ENCODE measurements at places on chromosomes 5 and 9.
A peak's percentile ranks its signal among the peaks of the same experiment; 100 is the strongest.

- DNase-seq = no peak
Measured at GRCh38 chr5:1997640-1998347, 115.1 kb upstream of the IRX4 start.

- no peak for DNase-seq
Measured at GRCh38 chr5:80745490-80745889, 90.7 kb upstream of the DHFR start.

GRCh38 chr9:84141741-84142370, 161.3 kb downstream of the RMI1 start:
- DNase-seq = peak; percentile 57

DNA sequence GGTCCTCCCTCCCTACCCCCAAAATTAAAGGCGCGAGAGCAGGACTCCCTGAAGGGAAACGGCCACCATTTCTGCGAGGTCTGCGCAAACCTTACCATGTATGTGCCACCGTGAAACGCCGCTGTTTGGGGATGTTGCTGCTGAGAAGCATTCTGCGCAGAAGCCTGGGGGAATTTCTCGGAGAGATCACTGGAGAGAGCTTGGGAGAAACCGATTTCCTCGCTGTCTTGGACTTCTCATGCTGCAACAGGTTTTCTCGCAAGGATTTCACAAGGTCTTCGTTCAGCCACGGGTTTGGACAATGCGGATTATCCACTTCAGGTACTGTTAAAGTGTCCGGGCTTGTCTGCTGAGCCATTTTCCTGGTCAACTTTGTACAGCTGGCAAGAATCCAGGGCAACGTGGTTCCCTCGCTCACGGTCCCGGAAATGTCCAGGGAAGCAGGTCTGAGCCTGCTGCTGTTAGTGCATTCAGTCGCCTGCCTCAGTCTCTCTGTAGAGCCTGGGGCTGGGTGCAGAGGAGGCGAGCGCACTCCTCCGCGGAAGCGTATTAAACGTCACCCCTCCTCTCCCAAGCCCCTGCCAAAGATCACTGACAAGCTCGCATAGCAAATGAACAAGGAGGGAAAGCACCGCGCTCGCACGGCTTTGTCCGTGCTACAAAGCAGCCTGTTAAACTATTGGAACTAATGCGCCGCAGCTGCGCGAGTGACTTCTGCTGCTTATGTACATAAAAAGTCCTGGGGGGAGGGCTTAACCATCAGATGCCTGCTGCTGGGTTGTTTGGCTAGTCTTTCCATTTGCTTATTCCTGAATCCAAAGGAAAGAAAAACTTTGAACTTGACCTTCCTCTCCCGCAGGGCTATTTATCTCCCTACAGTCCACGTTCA, 125.1 kb downstream of the PDE4D start:
- DNase-seq = peak; percentile 44

- no peak for DNase-seq
Measured at GRCh38 chr5:96745844-96746531, 61.8 kb downstream of the ERAP1 start.

GRCh38 chr5:134540747-134541733, 15.6 kb downstream of the JADE2 start:
- no peak for DNase-seq

GRCh38 chr9:32289756-32290155, 94.7 kb upstream of the ACO1 start:
- no peak for DNase-seq

- DNase-seq = peak; percentile 44
Measured at GRCh38 chr9:131366761-131367401, 27.0 kb upstream of the PRRC2B start.

DNA sequence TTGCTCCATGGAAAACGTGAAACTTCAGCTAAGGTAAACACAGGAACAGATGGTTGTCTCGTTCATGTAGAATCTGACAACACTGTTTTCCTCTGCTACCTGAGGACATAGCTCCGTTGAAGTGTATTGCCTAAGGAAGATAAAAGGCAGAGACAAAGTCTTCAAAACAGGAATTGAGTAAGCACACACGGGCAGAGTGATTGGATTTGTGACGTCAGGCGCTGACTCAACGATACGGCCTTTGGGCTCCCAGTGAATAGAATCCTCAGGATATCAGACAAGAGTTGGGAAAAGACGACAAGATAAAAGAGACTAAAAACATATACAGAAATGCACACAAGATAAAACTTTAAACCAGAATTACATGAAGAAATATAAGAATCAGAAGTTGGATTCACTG, 787.1 kb upstream of the CTNND2 start:
- DNase-seq = no peak

- no peak for DNase-seq
Measured at GRCh38 chr5:463952-464351, 21.0 kb downstream of the EXOC3 start.

GRCh38 chr5:2207416-2208238, 324.9 kb upstream of the IRX4 start:
- no peak for DNase-seq

- DNase-seq = no peak
Measured at GRCh38 chr9:125189011-125189360, 617 bp downstream of the PPP6C start.

- no peak for DNase-seq
Measured at GRCh38 chr5:127826011-127826410, 122.8 kb downstream of the CCDC192 start.

- no peak for DNase-seq
Measured at GRCh38 chr9:104740621-104741020, 6.9 kb upstream of the NIPSNAP3A start.

- no peak for DNase-seq
Measured at GRCh38 chr9:21491756-21492155, 9.6 kb upstream of the IFNE start.

DNA sequence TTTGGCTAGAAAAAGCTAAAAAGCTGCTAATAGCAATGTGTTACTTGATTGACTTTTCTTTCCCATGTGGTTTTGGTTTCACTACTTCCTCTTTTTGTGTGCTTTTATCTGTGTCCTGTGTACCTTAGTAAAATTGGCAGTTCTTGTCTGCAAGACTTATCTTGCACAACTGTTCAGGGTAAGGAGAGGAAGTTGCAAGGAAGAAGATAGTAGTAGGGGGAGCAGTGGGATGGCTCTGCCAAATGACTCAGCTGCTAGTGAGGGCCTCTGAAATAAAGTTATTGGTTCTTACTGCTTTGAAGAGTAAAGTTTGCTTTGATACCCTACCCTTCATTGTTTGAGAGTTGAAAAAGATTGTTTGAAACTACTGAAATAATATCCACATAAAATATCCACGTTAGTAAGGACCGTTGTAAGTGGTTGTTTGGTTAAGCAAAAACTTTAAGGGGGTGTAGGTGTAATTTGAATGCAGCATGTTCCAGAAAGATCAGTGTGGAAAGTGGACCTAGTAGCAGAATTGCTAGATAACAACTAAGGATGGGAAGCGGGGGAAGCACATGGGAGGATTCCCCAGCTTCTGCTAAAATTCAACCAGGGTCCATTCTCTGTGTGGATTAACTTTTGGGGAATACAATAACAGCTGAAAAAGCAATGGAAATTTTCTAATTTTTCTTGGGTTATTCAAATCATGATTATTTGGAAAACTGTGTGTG, 123.5 kb downstream of the SCAMP1 start:
- DNase-seq = no peak

- no peak for DNase-seq
Measured at GRCh38 chr5:54470677-54471076, 15.2 kb downstream of the HSPB3 start.

GRCh38 chr5:110058175-110058574, 368.4 kb downstream of the MAN2A1 start:
- no peak for DNase-seq

GRCh38 chr9:100590481-100590880, 12.6 kb downstream of the CAVIN4 start:
- DNase-seq = no peak

GRCh38 chr5:107518616-107519015, 152.1 kb downstream of the EFNA5 start:
- DNase-seq = no peak

- no peak for DNase-seq
Measured at GRCh38 chr9:124477648-124478285, 27.5 kb downstream of the ADGRD2 start.

GRCh38 chr5:1784197-1785050, 15.2 kb downstream of the MRPL36 start:
- no peak for DNase-seq

GRCh38 chr5:39158127-39158593, 61.2 kb downstream of the FYB1 start:
- no peak for DNase-seq

DNA sequence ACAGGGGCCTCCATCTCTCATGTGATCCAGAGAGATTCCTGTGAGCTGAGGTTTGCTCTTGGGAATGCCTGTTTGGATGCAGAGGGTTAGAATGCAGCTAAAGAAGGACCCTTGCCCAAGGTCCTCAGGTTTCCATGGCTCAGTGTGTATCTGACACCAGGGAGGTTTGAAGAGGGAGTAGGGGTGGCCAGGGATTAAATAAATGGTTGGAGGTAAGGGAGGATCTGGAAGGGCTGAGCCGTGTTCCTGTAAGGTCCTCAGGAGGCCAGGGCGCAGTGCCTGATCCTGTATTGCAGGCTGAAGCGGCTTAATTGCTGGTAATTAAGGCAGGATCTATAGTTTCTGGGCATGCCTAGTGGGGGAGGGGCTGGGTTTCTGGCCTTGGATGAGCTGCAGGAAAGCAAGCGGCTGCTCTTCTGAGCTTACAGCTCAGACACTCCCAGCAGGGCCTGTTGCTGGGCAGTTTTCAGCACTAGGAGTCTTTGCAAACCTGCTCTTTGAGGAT, 41.5 kb upstream of the MAP1B start:
- peak; percentile 94 for DNase-seq

- no peak for DNase-seq
Measured at GRCh38 chr5:173012882-173013281, 29.3 kb downstream of the ATP6V0E1 start.

- DNase-seq = no peak
Measured at GRCh38 chr5:39253196-39253595, 33.8 kb upstream of the FYB1 start.

DNA sequence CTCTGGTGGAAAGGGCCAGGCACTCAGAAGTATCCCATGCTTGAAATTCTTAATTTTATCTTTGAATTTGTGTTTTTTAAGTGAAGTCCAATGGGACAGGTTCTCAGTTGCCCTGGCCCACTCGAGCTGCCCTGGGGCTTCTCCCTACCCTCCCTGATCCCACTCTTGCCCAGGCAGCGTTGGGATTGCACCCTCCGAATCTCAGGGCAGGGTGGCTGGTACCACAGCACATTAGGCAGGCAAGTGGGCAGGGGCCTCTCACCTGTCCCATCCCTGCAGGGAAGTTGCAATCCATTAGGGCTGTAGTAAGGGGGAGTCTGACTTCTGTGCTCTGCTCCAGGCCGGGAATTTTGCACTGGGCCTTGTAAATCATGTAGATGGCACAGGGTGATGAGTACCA, 2.7 kb downstream of the RUFY1 start:
- DNase-seq = no peak

DNA sequence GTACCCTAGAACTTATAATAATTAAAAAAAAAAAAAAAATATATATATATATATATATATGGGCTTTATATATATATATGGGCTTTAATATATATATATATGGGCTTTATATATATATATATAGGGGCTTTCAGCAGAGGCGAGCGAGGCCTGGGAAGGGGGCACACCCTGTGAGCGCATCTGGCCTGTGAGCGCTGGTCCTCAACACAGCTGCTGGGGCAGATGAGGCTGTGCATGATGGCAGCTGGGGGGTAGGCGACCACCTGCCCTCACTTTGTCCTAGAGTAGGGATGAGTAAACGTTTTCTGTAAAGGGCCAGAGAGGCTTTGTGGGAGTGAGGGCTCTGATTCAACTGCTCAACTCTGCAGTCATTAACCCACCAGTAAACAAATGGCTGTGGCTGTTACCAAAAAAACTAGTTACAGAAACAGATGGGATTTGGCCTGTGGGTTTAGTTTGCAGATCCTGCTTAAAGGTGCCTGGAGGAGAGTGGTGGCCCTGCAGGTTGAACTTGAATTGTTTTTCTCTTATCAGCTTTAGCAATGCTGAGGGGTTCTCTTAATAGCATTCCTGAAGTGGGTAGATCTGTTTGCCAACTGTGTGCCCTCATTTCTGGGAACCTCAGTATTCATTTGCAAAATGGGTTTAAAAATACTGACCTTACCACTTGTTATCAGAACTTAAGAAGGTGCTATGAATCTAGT, 88.1 kb upstream of the EPB41L4B start:
- DNase-seq = peak; percentile 39

- no peak for DNase-seq
Measured at GRCh38 chr9:80890124-80890523, 799.2 kb downstream of the TLE1 start.

GRCh38 chr9:8020186-8020585, 220.6 kb upstream of the DMAC1 start:
- no peak for DNase-seq

- DNase-seq = no peak
Measured at GRCh38 chr5:82327941-82328340, 49.8 kb upstream of the RPS23 start.

GRCh38 chr5:106737111-106737510, 933.6 kb downstream of the EFNA5 start:
- no peak for DNase-seq

DNA sequence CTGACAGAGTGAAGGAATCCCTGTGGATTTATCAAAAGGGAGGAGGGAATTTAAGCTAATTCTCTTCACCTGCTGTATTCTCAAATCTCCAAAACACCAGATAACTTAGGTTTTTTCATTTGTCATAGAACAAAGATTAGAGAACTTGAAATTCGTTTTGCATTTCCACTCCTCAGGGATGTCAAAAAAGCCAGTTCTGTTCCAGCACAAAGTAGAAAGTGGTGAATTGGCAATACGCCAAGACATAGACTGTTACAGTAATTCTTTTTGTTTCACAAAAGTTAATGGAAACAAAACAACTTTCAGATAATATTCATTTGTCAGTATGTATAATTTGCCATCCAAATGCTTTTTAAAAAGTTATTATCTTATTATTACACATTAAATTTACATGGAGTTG, 15.0 kb downstream of the S1PR3 start:
- DNase-seq = no peak

DNA sequence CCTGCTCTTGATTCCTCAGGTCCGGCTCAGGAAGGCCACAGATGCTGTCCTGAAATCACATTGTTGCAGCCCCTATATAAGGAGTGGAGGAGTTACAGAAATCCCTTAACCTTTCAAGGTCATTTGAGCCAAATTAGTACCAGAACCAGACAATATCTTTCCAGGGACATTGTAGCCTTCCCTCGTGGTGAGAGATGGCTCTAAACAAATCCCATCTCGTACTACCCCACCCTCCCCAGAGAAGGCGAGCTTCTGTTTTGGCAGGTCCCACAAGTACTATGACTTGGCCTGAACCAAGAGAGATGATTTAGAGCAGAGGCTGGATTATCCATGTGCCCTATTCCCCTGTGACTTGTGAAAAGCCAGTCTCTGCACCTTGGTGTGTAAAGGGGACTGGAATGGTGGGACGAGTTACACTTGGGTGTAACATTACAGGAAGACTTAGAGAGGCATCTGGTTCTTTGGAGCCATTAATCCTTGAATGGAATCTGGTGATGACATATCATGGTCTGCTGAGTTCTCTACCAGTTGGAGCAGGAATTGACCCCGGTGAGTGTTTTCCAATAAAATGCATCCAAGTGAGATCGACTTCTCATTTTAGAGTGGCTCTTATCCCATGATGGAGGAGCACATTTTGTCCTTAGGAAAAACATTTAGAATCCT, at the start of gene FAM240B:
Gene FAM240B, minus strand, starts transcription at position 51 of the 663 bp plus-strand sequence. CDS start 16,134 bp downstream, outside the sequence.
- no peak for DNase-seq

All from NCI-H524 treated with DMSO at 0.1 percent for 48 hours (cell line).